Transverse colon (tissue), 4 donors: ENCODE measurements at places on chromosomes 2 and 18. TPM values are rescaled to one million over a fixed set of nuclear protein-coding genes. Genes with fewer than 3 reads are reported as not detected.
A peak's percentile ranks its signal among the peaks of the same experiment; 100 is the strongest.

DNA sequence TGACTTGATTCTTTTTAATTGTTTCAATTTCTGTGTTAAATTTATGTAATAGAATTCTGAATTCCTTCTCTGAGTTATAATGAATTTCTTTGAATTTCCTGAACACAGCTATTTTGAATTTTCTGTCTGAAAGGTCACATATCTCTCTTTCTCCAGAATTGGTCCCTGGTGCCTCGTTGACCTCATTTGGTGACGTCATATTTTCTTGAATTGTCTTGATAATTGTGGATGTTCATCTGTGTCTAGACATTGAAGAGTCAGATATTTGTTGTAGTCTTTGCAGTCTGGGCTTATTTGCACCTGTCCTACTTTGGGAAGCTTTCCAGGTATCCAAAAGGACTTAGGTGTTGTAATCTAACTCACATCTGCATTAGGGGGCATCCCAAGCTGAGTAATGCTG, 111.4 kb upstream of the LRRTM4 start:
- no peak for DNase-seq

DNA sequence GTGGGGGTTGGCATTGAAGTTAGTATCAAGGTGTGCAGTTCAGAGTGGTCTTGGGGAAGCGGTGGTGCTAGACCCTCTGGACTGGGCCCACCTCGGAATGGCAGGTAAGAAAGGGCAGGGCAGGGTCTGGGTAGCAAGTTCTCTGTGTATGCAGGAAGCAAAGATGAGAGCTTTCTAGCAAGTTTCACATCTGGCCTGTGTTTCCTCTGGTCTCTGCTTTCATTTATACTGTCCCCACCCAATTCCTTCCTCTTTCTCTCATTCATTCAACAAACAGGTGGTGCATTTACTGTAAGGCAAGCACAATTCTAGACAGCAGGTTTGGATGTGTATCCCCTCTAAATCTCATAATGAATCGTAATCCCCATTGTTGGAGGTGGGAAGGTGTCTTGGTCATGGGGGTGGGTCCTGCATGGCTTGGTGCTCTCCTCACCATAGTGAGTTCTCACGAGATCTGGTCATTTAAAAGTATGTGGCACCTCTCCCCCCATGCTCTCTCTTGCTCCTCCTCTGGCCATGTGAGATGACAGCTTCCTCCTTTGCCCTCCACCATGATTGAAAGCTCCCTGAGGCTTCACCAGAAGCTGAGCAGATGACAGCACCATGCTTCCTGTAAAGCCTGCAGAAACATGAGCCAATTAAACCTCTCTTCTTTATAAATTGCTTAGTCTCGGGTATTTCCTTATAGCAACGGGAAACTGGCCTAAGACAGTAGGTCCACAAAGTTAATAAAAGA, 51.8 kb downstream of the PKDCC start:
- DNase-seq, result no peak

DNA sequence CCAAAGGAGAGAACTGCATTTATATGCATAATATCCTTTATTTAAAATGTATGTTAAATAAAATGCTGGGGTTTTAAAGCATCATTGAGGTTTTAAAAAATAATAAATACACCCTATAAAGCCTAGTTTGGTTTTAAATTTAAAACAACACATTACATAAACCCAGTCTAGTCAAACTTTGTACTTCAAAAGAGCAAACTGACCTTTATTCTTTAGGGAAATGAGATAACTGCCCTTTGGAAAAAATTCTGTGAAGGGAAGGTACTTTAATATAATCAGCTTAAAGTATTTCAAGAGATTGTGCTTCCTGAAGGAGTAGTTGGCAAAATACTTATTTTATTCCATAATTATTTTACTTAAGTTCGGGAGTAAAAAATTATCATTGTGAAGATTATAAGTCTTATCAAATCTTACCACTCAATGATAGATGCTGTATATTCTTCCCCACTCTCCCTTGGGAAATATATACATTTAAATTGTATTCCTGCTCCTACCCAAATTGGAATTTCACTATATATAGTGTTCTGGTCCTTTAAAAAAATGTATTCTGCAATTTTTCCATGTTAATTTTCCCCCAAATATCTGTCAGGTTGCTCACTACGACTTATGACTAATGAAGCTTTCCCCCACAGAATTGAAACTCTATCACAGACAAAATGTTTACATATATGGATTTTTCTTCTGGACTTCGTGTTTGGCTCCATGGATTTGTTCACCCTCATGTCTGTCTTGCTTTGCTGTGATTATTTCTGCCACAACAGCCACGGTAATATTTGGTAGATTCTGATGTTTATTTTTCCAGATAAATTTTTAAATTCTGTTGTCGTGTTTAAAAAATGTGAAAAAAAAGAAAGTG, 42.1 kb downstream of the ZC3H6 start:
- DNase-seq, result no peak

GRCh38 chr2:134718023-134718816, 580 bp downstream of the TMEM163 start:
- DNase-seq, result peak; percentile 19

The SIGLEC15 gene
- not detected for total RNA-seq

The PPP4R3B gene
- 59.5 TPM for total RNA-seq

The DYNAP gene
- total RNA-seq, result not detected

The SCN9A gene
- 35.8 TPM for total RNA-seq
